ENCODE measurements at places on chromosomes 7 and 10.

DNA sequence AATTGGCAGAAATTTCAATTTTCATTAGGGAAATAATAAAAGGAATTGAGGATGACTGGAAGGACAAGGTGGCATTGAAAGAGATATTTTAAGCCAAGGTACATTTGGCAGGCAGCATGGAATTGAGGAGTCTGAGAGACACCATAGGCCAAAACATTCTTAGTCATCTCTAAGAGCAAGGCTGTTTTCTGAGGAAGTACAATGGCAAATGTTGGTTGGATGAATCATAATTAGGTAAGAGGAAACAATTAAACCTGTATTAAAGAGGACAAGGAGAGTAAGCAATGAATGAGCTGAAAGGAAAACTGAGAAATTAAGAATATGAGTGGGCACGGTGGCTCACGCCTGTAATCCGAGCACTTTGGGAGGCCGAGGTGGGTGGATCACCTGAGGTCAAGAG, 86.3 kb downstream of the MRPL32 start:
- DNase-seq = no peak

DNA sequence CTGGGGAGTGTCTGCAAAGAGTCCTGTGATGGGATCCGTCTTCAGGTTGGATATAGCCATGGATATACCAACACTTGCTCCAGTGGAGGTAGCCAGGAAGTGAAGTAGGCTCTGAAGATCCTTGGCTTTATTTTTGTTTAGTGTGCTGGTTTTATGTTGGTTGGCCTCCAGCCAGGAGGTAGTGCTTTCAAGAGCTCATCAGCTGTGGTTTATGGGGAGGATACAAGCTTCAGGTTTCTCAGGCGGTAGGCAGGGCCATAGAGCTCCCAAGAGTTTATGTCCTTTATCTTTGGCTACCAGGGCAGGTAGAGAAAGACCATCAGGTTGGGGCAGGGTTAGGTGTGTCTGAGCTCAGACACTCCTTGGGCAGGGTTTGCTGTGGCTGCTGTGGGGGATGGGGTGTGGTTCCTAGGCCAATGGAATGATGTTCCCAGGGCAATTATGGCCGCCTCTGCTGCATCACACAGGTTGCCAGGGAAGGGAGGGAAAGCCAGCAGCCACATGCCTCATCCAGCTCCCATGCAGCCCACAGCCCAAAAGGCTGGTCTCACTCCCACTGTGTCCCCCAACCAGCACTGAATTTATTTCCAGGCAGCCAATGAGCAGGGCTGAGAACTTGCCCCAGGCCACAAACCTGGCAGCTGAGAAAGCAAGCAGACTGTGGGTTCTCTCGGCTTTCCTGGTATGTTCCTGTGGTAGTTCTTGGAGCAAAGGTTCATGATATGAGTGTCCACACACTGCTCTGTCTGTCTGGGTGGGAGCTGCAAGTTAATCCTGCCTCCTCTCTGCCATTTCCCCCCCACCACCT, 67.0 kb upstream of the PRLHR start:
- no peak for DNase-seq

- no peak for DNase-seq
These were observed 11.8 kb downstream of the SLC25A13 start for GRCh38 chr7:96310110-96310509.

GRCh38 chr7:157402388-157402703, 65.5 kb downstream of the DNAJB6 start:
- DNase-seq = no peak

- no peak for DNase-seq
These were observed 256.6 kb upstream of the GLI3 start for GRCh38 chr7:42493436-42494198.

DNA sequence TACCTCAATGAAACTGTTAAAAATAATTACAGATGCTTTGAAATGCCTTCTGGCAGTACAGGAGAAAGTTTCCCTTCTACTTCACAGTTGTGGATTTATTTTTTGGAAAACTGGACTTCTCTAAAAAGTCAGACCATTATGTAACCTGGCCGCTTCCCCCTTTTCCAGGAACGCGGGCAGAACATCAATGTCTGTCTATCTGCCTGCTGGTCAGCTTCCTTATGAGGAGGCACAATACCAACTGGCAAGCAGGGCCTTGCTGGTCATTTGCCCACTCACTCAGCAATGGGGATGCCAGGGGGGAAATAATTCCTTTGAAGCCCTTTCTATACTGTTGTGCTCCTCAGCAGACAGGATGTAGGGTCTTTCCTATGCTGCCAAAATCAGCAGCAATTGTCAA, 22.5 kb upstream of the ADRB1 start:
- DNase-seq = no peak

DNA sequence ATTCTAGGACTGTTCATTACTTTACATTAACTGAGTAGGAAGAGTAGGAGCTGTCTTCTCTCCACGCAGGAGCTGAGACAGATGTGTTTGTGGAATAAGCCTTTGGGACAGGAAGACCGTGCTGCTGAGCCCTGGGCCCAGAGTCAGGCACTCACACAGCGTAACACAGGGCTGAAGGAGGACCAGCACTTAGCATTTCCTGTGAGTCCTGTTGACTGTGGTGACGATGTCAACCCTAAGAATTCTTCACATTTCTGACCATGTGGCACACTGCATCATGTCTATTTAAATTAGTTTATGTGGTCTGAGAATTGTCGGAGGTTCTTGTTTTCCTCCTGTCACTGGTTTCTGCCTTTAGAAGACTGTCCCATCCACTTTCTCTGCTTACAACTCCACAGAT, 117.2 kb downstream of the PIP4K2A start:
- peak; percentile 40 for DNase-seq

DNA sequence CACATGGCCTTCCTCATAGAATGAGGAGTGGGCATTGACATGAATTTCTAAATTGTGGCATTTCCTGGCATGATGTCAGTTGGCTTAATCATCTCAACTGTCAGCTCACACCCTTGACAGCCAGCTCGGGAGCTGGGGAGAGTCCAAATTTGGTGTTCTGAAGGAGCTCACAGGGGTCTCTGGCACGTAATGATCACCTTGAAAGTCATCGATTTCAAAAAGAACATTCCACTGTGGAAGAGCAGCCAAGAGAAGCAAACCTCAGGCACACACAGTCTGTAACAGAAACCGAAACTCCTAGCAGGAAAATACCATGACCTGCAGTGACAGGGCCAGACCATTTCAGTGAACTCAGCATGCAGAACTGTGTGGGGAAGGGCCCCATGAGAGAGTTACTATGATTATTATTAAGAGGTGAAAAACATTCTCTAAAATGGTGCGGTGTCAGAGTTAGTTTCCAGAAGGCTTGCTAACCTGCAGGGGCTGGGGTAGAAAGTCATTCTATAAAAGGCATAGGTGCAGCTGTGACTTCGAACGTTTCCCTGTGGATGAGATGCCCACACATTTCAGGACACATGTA, 26.4 kb upstream of the KLF6 start:
- no peak for DNase-seq

- no peak for DNase-seq
These were observed 177.1 kb downstream of the USP6NL start for GRCh38 chr10:11434324-11434723.

DNA sequence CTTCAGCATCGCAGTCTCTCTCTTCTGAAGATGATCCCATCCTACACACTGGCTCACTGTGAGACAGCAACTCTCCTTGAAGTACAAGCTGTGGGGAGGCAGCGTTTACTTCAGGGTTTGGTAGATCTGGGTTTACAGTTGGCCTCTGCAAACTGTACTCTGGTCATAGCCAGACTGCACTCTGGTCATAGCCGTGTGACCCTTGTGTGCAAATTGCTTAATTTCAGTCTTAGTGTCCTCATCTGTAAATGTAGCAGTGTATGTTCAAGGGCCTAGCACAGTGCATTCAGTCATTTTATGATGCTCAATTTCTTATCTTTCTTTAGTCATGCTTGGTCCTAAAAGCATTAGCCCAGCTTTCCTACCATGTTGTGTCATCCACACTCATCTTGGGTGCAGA, 188.2 kb downstream of the LRMDA start:
- no peak for DNase-seq

- DNase-seq = peak; percentile 55
These were observed 750 bp downstream of the ZNF398 start for GRCh38 chr7:149147752-149148653.

DNA sequence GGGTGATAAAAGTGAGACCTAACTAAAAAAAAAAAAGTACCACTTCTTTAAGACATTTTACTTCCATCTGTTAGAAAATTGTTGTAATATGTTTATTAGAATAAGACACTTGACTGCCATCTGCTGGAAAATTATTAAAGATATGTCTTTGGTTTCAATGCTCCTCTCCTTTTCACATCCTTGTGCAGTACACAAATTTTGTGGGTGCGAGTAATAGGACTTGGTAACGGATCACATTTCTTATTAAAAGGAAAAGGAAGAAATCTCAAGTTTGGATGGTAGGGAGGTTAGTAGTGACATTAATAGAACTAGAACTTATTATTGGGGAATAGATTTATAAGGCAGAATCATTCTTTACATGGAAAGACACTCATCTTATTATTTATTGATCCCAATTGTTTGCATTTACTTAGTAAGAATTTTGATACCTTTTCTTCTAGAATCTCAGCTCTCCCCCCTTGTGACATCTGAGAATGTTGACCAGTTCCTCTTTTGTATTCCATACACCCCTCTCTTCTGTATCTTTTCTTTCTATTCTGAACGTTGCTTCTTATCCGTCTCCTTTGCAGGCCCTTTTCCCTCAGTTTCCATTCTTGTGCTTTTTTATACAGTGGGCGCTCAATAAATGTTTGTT, 43.0 kb upstream of the RPA3 start:
- no peak for DNase-seq

DNA sequence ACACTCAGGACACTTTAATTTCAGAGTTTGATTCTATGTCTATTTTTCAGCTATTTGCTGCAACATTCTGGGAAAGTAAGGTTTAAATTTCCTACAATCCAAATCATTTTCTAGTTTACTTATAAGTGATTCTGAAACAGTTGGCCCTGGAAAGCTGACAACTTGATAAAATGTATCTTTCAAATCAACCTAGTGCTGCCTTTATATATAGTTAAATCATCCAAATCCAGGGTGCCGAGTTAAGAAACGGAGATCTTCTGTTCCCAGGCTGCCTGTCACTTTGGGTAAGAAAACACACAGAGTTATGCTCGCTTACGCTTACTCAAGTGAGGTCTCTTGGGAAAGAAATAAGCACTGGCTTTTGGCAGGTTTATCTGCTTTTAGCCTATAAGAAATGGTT, 175.0 kb downstream of the POU6F2 start:
- no peak for DNase-seq

DNA sequence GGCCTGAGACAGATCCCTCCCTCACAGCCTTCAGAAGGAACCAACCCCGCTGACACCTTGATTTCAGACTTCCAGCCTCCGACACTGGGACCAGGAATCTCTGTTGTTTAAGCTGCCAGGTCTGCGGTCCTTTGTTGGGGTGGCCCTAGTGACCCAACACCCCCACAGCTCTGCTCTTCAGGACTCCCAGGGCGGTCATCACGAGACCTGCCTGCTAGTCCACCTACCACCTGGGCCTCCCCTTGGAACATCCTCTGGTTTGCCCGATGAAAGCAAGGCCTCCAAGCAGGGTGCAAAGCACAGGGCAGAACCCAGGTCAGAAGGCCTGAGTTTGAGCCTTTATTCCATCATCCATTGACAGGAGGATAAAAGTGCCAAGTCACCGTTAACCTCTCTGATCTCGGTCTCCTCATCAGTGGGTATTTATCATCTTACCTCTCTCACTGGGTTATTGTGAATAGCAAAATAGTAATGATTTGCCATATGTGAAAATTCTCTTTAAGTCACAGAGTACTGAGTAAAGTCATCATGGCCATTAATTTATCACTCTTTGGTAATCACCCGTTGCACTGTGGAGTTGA, 16.9 kb upstream of the SMARCD3 start:
- DNase-seq = no peak

- DNase-seq = no peak
These were observed 4.7 kb downstream of the VOPP1 start for GRCh38 chr7:55567571-55567970.

- DNase-seq = no peak
These were observed 13.2 kb upstream of the ESYT2 start for GRCh38 chr7:158842486-158842885.

GRCh38 chr10:43042503-43043341, 34.1 kb upstream of the RET start:
- no peak for DNase-seq

- no peak for DNase-seq
These were observed 19.7 kb upstream of the VPS37D start for GRCh38 chr7:73647725-73648592.

- no peak for DNase-seq
These were observed 1272.8 kb downstream of the TYW1 start for GRCh38 chr7:68269405-68269804.

DNA sequence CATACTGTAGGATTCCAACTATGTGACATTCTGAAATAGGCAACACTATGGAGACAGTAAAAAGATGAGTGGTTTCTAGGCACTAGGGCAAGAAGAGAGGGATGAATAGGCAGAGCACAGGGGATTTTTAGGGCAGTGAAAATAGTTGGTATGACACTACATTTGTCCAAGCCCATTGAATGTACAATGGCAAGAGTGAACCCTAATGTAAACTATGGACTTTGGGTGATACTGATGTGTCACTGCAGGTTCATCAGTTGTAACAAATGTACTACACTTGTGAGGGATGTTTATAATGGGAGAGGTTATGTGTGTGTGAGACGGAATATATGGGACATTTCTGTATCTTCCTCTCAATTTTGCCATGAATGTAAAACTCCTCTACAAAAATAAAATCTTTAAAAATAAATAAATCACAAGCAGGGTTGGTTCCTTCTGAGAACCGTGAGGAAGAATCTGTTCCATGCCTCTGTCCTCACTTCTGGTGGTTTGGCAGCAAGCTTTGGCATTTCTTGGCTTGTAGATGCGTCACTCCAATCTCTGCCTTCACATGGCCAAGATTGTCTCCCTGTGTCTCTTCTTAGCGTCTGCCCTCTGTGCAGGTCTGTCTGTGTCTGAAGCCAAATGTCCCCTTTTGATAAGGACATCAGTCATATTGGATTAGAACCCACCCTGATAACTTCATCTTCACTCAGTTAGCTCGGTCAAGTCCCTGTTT, 83.1 kb upstream of the AGBL3 start:
- no peak for DNase-seq

GRCh38 chr7:100823140-100823525, 4.2 kb downstream of the EPHB4 start:
- DNase-seq = no peak

DNA sequence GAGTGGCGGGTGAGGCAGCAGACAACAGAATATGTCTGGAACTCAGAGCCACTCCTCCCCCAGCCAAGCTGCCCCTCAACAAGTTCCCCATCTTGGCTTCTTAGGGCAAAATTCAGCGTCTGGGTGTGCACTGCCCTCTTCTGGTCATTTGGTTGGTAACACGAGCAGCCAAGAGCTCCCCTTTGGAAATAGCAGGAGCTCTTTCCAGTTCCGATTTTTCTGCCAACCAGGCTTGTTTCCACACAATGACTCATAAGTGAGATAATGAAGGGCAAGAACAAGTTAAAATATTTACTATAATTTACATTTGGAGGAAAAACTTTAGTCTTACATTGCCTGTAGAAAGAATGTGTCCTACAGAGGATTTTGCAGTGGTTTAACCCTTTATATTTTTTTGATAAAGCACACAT, 70.5 kb downstream of the ADCYAP1R1 start:
- DNase-seq = peak; percentile 9
